ENCODE measurements at places on chromosomes 1 and 21.

GRCh38 chr1:54581621-54582035 is 33.6 kb downstream of the ACOT11 start:
- no peak for DNase-seq

GRCh38 chr1:167997037-167997575 is 60.2 kb upstream of the MPC2 start:
- peak; percentile 1 for DNase-seq

- no peak for DNase-seq
These were observed 25.2 kb upstream of the KIF26B start for GRCh38 chr1:245129319-245130240.

DNA sequence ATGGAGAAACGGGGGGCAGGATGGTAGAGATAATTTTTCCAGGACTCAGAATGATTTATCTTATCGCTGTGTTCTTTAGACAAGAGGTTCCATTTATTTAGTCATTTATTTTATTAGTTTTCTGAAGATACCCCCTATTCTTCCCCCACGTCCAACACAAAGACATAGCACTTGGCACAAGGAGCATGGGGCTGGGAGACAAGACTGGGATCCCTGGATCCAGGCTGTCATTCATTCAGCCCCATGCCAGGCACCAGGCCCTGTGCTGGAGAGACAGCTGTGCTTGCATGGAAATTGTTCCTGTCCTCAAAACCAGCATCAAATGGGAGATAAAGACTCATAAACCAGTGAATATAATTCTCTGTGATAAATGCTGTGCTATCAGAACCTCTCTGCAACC is 27.1 kb upstream of the PLXNA2 start:
- no peak for DNase-seq

- no peak for DNase-seq
These were observed 11.4 kb downstream of the THBS3 start for GRCh38 chr1:155196103-155196892.

- DNase-seq = no peak
These were observed 28.8 kb upstream of the SPATA6 start for GRCh38 chr1:48500541-48501450.

GRCh38 chr1:192849011-192849410 is 40.2 kb downstream of the RGS2 start:
- no peak for DNase-seq

DNA sequence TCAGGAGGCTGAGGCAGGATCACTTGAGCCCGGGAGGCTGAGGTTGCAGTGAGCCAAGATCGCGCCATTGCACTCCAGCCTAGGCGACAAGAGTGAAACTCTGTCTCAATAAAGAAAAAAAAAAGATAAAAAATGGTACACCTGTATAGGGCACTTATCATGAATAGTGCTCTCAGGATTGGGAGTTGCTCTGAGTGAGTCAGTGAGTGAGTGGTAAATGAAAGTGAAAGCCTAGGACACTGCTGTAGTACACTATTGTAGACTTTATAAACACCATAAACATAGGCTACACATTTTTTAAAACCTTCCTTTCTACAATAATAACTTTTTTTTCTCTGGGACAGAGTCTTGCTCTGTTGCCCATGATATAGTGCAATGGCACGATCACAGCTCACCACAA is 16.8 kb downstream of the PHTF1 start:
- no peak for DNase-seq

- DNase-seq = no peak
These were observed 176.8 kb upstream of the ARHGEF16 start for GRCh38 chr1:3277623-3278022.

DNA sequence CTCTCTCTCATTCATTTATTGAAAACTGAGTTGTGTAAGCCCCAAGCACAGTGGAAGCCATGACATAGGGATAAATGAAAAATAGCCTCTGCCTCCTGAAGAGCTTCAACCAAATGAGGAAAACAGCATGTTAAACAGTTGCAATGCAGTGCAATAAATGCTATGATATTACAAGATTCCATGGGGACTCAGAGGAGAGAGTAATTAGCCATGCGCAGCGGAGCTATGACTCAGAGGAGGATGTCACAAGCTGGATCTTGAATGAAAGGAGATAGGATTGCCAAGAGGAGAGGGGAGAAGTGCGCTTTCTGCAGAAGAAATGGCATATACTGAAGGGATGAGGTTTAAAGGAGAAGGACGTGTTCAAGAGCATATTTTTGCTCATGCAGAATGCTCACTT is 231.3 kb upstream of the PLXNA2 start:
- DNase-seq = no peak

GRCh38 chr1:242187171-242187570 is 188.3 kb upstream of the MAP1LC3C start:
- DNase-seq = no peak

DNA sequence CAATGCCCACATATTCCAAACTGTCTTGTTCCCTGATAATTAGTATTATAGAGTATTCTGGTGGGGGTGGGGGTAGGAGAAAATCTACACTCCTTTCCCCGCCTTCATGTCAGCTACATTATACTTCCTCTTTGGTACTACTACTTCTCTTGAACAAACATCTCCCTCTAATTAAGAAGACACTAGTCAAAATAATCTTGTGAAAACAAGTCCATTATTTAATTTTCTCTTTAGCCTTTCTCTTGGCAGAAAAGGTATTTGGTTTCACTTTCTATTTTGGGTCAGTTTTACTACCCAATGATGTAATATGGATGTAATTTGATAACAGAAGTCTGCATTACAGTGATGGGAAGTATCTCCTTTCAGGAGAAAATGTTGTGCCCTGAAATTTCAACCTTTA is 22.5 kb downstream of the NTMT2 start:
- DNase-seq = peak; percentile 7

DNA sequence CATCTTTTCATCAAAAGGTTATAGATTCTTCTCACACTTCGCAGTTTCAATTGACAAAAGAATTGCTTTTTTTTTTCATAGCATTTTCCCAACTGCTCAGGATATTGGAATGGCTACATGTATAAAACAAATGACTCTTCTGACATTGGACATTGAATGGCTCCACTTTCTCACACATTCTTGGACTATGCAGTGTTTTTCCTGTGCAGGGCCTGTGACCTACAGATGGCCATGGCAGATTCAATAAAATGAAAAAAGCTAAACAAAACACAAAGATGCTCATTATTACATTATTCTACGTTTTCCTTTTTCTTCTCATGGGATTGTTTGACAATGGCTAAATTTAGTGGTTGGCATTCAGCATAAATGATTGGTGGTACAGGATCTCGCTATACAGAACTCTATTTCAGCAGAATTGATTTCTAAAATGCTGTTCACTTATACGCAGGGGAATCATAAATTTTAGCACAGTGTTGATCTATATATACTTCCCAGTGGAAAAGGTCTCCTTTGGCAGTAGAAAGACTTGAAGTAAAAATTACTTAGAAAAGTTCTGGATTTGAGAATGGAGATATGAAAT is 115.6 kb upstream of the ADAMTS5 start:
- no peak for DNase-seq

GRCh38 chr1:172211221-172211620 is 209.3 kb upstream of the C1orf105 start:
- DNase-seq = no peak

GRCh38 chr1:108657356-108658080 is 3.4 kb downstream of the HENMT1 start:
- DNase-seq = no peak

Measured in renal cortex interstitium (tissue), 15 donors.